ENCODE measurements at places on chromosomes 12 and 14. TPM values are rescaled to one million over a fixed set of nuclear protein-coding genes. Genes with fewer than 3 reads are reported as not detected.

DNA sequence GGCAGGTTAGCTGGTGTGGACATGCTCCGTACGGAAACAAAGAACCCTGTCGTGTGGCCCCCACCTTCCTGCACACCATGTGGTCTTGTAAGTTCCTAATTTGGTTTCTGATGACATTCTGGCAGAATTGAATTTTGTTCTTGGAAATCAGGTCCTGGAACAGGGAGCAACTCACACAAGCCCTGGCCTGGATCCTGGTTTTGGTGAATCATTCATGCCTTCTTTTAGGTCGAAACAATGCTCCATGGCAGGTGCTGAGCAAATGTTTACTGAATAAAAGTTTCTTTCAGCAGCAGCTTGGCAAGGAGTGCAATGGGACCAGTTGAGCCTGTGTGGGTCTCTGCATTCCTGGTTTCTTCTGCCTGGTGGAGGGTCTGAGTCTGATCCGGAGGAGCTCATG, 978.4 kb downstream of the BCL11B start:
- DNase-seq: no peak

- DNase-seq: no peak
Observed at GRCh38 chr14:35740215-35740614, 68.9 kb downstream of the RALGAPA1 start.

The EID3 gene
- total RNA-seq: 5.5 TPM

GRCh38 chr12:47394070-47394469, 311.8 kb downstream of the RPAP3 start:
- DNase-seq: peak; percentile 30

The TSPAN19 gene
- not detected for total RNA-seq

DNA sequence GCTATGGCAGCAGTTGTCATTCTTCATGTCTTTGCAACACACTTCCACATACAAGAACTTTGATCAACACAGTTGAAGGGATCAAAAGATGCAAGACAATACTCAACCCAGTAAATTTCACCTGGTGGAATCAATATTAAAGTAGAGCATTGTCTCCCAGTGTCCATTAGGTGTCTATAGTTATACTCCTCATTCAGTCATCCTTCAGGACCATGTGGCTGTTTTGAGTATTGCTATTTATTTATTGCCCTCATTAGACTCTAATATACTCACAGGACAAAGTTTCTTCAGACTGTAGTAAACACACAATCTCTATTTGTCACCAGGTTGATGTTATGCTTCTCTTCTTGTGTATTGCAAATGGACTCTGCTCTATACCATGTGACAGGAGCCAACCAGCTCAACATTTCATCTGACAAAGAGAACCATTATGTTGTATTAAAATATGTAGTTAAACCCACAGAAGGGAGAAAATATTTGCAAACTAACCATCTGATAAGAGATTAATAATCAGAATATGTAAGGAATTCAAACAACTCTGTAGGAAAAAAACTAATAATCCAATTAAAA, 146.6 kb downstream of the TGFB3 start:
- no peak for DNase-seq

GRCh38 chr14:41022932-41023331, 583.7 kb upstream of the LRFN5 start:
- no peak for DNase-seq

DNA sequence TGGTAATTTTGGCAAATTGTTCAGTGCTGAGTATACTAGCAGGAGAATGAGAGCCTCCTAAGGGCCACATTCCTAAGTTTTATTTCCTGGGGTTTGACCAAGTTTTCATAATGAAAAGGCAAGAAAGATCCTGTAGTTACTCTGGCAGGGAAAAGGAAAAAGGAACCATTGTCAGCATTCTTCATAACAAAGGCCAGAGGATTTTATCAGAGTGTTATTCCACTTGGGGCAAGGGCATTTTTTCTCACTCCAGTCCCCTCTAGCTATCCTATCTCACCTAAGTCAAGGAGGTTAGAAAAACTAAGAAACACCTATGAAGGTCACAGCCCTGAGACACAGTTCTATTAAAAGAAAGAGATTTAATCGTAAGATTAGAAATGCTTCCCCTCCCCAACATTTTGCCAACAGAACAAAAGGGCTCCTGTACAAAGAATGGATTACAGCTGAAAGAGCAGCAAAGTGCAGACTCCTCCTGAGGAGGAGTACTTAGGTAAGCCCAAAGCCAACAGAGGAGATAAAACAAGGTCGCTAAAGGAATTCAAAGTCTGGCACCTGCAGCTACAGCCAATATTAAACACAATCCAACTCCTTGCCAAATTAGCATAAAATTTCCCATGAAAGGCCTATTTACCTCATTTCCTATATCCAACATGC, 162.4 kb downstream of the GALC start:
- DNase-seq: no peak

DNA sequence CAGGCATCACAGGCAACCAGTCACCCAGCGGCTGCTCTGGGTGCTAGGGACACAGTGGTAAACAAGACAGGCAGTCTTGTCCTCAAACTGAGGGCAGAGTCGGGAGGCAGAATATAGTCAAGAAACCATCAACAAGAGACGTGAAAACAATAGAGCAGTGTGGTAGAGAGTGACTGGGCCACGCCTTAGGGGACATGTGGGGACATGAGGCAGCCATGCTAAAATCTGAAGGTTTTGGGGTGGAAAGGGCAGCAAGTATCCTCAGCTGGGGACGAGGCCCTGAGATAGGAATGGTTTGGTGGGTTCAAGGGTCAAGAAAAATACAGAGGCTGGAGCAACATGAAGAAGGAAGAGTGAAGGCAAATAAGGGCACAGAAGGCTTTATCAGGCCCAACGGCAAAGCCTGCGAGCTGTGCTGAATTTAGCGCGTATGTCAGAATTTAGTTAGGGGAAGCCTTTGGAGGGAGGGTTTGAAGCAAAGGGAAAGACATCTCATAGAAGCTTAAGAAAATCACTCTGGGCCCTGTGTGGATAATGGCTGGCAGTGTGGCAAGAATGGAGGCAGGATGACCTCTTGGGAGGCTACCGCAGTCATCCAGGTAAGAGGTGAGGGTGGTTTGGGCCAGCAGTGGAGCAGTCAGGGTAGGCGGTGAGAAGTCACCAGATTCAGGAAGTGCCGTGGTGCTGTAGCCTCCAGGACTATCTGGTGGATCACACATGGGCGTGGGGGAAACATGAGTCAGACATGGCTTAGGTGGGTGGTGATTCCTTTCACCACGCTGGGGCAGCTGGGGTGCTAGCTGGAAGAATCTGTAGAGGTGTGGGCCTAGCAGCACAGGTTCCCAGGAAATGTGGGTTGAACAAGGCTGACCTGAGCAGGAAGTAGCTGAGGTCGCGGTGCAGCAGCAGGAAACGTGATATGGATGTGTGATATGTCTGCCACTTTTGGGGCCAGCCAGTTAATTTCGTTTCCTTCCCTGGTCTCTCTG, 3.0 kb downstream of the EVL start:
- DNase-seq: peak; percentile 89

The NANOG gene
- 0.33 TPM for total RNA-seq

The ATL1 gene
- 0.37 TPM for total RNA-seq

- DNase-seq: no peak
Observed at GRCh38 chr12:53592426-53592825, 33.8 kb downstream of the ATF7 start.

DNA sequence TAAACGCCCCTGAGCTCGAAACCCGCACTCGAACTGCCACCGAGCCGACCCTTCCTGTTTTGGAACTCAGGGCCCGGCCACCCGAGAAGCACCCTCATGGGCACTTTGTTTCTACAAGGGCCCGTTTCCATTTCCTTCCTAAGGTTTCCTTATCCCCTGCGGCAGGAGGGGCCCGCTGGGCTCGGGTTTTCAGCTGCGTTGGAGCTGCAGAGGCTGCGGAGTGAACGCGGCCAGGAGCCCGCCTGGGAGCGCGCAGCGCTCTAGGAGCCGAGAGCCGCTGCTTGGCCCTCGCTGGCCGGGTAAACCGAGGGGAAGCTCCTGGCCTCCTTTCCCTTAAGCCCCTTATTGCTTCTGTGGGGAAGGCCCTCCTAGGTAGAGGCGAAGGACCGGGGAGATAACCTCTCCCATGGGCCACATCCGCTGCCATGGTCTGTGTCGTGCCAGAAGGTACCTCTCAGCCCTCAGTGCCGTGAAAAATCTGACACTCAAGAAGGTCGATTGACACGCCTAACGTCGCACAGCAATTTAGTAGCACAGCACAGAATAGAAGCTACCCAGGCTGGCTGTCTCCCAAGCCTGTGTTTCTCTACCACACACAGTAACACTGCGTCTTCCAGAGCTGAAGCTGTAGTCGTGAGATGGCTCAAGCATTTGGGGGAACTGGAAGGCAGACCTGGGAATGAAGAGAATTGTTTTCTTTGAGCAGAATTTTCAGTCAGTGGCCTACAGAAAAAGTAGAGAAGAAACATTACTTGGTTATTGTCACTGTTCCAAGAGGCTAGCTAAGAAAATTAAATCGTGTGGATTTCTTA, 12.9 kb upstream of the CALM1 start:
- peak; percentile 35 for DNase-seq
